ENCODE measurements at places on chromosomes 16 and 17. TPM values are rescaled to one million over a fixed set of nuclear protein-coding genes. Genes with fewer than 3 reads are reported as not detected.

GRCh38 chr17:48791128-48792032 is 25.6 kb downstream of the TTLL6 start:
- DNase-seq: peak; percentile 88

- DNase-seq: peak; percentile 39
Observed at GRCh38 chr17:58303971-58304749, 23.4 kb upstream of the MPO start.

DNA sequence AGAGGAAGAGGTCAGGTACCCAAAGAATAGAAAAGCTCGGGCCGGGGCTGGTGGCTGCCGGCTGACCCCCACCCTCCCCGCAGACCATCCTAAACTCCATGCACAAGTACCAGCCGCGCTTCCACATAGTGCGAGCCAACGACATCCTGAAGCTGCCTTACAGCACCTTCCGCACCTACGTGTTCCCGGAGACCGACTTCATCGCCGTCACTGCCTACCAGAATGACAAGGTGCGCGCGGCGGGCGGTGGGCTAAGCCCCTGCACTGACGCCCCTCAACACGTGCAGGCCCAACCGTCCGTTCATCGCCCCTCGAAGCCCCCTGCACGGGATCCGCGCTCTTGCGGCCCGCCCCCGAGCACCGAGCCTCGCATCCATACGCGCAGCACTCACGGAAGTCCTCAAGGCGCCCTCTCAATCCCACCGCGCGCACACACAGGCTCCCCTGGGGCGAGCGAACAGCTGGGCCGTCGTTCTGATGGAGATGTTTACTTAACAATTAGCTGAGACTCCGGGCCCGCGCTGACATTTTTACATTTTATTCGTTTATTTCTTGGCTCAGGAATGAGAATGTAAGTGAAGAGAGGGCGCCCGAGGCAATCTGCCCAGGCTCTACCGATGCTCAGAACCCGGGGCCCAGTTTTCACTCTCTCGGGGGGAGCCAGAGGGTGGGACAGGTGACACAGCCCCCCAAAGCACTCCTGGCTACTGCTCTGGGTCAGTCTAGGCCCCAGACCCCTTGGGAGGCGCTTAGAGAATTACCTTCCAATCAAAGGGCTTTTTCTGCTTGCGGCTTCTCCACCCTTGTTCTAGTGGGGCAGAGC is 3.5 kb downstream of the TBX2 start:
- DNase-seq: peak; percentile 69

GRCh38 chr17:42563543-42563942 is 1.6 kb downstream of the COASY start:
- no peak for DNase-seq

DNA sequence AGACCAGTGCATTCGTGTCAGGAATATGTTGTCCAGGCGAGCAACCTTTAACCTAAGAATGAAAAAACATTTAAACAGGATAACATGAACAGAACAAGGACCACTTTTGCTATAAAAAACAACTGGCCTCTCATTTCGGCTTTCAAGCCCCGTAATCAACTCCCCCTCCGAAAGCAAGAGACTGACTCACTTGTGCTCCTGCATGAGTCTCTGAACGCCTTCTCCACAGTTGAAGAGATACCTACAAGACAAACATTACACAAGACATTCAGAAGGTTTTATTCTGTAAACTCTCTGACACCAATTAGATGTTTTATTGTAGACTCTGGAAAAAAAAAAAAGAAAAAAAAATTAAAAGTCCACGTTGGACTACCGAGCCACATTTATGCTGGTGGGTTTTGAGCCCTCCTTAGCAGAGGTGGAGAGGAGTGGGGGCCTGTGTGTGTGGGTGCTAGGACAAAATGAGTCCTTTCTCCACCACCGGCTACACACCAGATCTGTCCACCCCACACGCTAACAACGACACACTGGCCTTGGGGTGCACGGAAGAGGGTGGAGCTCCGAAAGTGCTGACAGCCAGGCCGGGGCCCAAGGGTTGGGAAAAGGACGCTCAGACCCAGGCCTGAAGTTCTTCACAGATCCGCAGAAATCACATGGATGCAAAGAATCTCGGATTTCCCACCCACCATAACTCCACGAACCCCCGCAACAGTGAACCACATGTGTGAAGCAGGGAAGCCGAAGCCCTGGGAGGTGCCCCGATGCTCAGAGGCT is 759 bp downstream of the ELAC2 start:
- DNase-seq: peak; percentile 18

- no peak for DNase-seq
Observed at GRCh38 chr16:54200161-54200534, 86.4 kb downstream of the IRX3 start.

DNA sequence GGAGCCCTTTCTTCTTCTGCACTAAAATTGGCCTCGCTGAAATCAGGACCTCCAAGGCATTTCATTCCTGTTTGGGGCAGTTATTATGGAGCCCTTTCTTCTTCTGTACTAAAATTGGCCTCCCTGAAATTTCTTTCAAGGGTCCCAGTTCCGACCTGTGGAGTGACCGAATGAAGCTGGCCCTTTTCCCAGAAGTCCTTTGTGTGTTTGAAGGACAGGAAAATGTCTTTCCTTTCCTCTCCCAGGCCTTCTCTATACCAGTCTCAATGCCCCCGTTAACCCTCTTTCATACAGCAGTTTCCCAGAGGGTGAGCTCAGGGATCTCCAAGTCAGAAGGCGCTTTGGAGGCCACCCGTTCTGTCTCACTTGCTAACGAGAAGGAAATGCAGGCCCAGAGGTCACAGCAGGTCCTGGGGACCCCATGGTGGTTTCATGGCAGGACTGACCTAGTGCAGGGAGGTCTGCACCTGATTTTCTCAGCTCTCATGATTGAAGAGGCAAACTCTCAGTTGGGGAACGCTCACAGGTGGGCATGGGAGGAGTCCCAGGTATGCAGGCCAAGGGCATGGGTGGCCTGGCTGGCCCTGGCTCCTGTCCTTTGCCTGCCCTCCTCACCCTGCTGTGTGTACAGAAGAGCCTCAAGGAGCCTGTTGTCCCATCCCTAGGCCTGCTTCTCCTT is 37.1 kb upstream of the DOC2B start:
- no peak for DNase-seq

GRCh38 chr16:85355515-85355837 is 243.2 kb upstream of the CIBAR2 start:
- DNase-seq: no peak

- no peak for DNase-seq
Observed at GRCh38 chr16:56980201-56980535, 9.2 kb upstream of the NLRC5 start.

GRCh38 chr17:81456798-81457197 is 55.8 kb downstream of the ACTG1 start:
- DNase-seq: peak; percentile 82

DNA sequence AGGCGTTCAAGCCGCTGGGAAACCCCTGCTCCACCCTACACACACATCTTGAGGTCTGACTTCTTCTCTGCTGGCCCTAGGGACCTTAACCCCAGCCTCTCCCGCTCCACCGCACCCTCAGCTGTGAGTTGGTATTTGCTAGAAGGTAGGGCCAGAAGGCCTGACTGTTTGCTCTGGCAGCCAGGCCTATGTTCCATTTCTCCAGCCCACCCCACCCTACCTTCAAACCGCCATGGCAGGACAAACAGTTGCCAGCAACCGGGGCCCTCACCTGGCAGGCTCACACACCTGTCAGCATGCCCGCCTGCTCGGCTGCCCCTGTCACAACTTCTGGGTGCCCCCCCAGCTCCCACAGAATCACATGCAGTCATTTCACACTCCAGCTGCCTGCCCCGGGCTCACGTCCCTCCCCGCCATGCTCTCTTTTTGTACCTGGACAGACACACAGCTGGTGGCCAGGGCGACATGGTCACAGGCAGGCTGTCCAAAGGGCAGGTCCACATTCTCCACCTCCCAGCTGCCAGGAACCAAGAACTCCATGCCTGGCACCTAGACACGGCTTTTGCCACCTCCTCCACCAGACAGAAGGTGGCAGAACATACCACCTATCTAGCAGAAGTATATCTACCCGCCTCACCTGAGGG is 2.6 kb upstream of the ATP2A3 start:
- no peak for DNase-seq

- peak; percentile 89 for DNase-seq
Observed at GRCh38 chr17:74852237-74853047, 7.2 kb downstream of the GRIN2C start.

DNA sequence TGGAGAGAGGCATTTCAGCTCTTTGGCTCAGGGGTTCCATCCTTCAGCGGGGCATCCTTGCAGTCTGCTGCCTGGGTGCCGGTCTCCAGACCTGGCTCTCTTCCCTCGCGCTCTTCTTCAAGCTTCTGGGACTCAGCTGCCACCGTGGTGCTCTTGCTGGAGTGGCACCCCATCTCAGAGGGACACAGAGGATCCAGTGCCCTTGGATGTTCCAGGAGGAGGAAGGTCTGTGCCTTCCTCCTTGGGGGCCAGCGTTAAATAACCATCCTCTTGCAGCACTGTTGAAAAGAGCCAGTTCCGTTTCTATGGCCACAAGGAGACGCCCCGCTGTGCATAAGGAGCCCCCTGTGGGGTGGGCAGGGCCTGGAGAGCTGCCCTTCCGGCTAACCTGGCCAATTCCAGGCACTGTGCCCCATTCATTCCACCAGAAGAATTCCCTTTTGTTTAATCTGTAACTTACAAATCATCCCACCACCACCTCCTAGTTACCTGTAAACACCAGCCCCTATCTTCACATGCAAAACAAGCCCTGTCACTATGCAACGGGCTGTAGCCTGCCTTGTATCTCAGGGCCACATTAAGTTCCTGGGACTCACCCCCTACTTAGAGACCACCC is 8.6 kb downstream of the CHD9NB start:
- peak; percentile 85 for DNase-seq

- DNase-seq: no peak
Observed at GRCh38 chr17:4407851-4408250, 25.9 kb upstream of the SPNS3 start.

- no peak for DNase-seq
Observed at GRCh38 chr17:70096861-70097260, 21.8 kb downstream of the KCNJ16 start.

DNA sequence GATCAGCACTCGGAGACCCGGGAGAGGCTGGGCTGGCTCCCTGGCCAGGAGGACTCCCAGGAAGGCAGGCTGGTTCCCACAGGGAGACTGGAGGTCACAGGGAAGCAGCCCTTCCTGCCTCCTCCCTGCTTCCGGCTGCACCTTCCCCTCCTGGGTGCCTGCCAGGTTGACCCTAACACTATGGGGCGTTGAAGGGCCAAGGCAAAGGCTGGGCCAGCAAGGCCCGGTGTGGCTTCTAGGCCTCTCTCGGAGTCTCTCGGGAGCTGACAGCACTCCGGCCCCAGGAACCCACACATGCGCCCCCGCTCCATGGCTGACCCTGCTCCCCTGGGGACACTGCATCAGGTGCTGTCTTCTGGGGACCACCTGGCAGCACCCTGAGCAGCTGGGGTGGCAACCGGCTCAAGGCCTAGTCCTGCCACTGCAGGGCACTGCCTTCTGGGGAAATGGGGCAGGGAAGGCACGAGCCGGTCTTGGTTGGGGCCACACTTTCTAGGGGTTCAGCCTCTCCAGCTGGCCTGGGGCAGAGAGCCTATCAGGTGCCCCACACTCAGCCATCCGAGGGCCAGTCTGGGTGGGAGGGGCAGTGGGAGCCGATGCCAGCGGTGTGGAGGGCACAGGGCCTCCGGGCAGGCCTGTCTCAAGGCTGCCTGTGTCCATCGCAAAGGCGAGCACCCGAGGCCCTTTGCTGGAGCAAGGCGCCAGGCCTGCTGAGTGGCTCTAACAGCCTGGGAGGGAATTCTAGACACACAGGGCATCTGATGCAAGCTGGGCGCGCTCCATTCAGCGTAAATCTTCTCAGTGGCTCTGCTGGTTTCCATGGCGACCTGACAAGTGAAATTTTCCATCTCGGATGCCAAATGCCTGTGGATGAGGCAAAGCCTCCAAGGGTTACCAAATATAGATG is 5.6 kb upstream of the MTSS2 start:
- peak; percentile 84 for DNase-seq

DNA sequence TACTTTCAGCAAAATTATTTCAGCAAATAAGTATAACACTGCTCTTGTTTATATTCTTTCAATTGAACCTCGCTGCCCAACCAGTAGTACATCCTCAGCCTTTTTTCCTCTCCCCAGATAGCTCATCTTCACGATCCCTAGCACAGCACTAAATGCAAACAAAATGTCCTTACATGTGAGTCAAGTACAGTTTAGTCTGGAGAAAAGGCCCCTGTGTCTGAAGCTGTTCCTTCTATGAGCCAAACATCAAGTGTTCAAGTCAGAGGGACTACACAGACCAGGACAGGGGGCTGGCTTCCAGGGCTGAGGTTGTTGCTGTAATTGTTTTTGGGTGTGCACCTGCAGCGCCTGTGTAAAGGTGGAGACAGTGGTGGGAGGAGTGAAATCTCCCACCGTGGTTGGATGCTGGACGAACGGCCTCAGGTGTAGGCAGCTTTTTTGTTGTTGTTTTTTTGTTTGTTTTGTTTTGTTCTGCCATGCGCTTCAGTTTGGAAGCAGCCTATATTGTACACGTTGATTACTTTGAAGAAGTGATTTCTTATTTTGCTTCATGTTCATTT is 147.1 kb downstream of the PRKCA start:
- DNase-seq: no peak

DNA sequence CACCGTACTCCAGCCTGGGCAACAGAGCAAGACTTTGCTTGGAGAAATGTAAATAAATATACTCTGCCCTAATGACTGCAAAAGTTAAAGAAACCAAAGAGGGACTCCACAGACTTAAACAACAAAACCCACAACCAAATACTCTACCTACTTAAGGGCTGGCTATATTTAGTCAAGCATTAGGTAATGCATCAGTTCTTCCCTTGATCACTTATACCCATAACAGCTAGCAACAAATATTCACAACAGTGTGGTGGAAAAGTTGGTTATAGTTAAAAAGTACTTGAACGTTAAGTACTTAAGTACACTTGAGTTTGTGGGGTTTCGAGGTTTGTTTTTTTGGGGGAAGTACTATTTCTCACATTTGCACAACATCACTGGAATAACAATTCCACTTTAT is 5.4 kb upstream of the HEXIM2 start:
- DNase-seq: no peak

DNA sequence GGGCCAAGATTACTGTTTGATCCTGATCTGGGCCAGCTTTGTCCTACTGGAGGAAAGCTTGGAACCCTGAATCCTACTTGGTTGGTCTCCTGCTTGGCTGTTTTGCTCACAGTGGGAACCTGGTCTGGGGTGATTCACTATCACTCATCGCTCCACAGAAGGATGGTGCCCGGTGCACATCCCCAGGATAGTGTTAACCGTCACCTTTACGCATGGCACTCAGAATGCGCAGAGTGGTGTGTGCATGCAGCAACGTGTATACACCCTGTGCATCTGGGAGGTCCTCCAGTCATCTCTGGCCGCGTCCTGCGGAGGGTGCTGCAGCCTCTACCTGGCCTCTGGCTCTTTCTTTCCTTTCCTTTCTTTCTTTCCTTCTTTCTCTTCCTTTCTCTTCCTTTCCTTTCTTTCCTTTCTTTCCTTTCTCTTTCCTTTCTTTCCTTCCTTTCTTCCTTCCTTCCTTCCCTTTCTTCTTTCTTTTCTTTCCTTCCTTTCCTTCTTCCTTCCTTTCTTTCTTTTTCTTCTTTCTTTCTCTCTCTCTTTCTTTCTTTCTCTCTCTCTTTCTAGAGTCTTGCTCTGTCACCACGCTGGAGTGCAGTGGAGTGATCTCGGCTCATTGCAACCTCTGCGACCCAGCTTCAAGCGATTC is 13.1 kb downstream of the SOCS3 start:
- no peak for DNase-seq

The JPT1 gene
- total RNA-seq: 76.4 TPM

The DDX5 gene
- total RNA-seq: 769 TPM

The RAB26 gene
- 1.5 TPM for total RNA-seq

The SYT17 gene
- total RNA-seq: 5.8 TPM

The SLC16A6 gene
- 3.6 TPM for total RNA-seq

The MYL11 gene
- not detected for total RNA-seq

The RDM1 gene
- not detected for total RNA-seq

The GCSH gene
- 37.9 TPM for total RNA-seq

The MRPL38 gene
- 89.8 TPM for total RNA-seq

The AANAT gene
- not detected for total RNA-seq

The TBX4 gene
- not detected for total RNA-seq

The C17orf113 gene
- total RNA-seq: 3.8 TPM
